GM12878 (cell line): ENCODE measurements at places on chromosomes 2 and 18. TPM values are rescaled to one million over a fixed set of nuclear protein-coding genes. Genes with fewer than 3 reads are reported as not detected.
A peak's percentile ranks its signal among the peaks of the same experiment; 100 is the strongest.

GRCh38 chr2:40284797-40285196 is 167.1 kb downstream of the SLC8A1 start:
- H3K4me1 ChIP-seq, result peaks cover 3% of the 10 kb centered on the region; the same call in 1 of the 2 replicates
- H3K27ac ChIP-seq, result no peak overlapping the region
- H3K4me3 ChIP-seq, result no peak overlapping the region
- H3K27me3 ChIP-seq, result no peaks in the 10 kb centered on the region
- DNase-seq, result no peak

AQP12A gene
- not detected in 2 replicates for polyA plus RNA-seq

- no peaks in the 10 kb centered on the region for H3K27me3 ChIP-seq
- no peak overlapping the region for H3K27ac ChIP-seq
- H3K4me1 ChIP-seq, result no peaks in the 10 kb centered on the region
- DNase-seq, result no peak
- H3K4me3 ChIP-seq, result no peak overlapping the region
Measured at GRCh38 chr2:42309366-42309765, 51.7 kb downstream of the COX7A2L start.

PDE1A gene
- polyA plus RNA-seq, result not detected in 2 replicates

BCL11A gene
- polyA plus RNA-seq, result 8.3 and 8.4 TPM in 2 replicates

- peaks cover 23% of the 10 kb centered on the region for H3K4me1 ChIP-seq
- DNase-seq, result no peak
- peak overlapping the region; percentile 62; the same call in 1 of the 2 replicates for H3K4me3 ChIP-seq
- H3K27ac ChIP-seq, result no peak overlapping the region
- H3K36me3 ChIP-seq, result no peaks in the 10 kb centered on the region
Measured at GRCh38 chr2:10330700-10331026, 28.0 kb downstream of the HPCAL1 start.

EVX2 gene
- not detected in 2 replicates for polyA plus RNA-seq
